ENCODE measurements at places on chromosomes 7 and 10. TPM values are rescaled to one million over a fixed set of nuclear protein-coding genes. Genes with fewer than 3 reads are reported as not detected.

The HMX2 gene
- not detected for total RNA-seq

The SPDYE2B gene
- total RNA-seq: not detected

The CLRN3 gene
- not detected for total RNA-seq

The CWF19L1 gene
- 14.3 TPM for total RNA-seq

The PDE6C gene
- not detected for total RNA-seq

The C10orf67 gene
- 0.11 TPM for total RNA-seq

The GBX1 gene
- total RNA-seq: 1.6 TPM

The MYL10 gene
- total RNA-seq: not detected

The HHEX gene
- 0.32 TPM for total RNA-seq
